ENCODE measurements at places on chromosomes 2 and 18.
A peak's percentile ranks its signal among the peaks of the same experiment; 100 is the strongest.

DNA sequence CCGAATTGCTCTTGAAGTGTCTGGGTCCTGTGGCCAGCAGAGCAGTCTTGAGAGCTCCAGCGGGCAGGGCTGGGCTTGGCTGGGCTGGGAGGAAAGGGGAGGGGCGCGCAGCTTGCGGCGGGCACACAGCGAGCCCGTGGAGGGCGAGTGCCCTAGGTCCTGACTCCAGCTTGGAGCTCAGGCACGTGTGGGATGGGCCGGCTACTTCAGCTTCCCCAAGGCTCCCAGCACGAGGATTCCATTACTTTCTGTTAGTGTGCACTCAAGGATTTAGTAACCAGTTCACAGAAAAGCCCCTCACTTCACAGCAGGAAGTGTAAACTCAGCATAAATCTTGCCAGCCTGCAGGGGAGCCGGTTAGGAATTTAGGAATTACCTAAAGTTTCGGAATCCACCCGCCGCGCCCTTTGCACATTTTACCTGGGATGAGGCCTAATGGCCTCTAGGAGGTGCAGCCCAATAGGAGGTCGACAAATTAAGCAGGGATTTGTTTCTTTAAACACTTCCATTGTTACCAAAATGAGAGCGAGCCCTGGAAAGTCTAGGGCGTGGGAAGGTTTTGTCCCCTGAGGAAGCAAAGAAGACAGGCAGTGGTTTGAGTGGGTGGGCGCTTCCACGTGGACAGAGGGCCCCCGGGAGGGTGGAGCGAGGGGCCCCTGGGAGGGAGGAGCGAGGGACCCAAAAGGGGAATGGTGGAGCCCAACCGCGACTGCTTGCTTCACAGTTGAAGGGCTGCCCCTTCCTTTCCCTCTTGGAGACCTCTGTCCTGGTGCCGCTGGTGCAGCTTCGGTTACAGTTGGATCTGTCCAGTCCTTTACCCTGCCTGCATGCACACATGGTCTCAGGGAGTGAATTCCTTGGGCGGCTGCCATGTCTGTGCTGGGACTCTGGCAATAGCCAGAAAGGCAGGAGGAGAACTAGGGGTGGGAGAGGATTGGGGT lies 93.3 kb downstream of the CTAGE1 start:
- DNase-seq = no peak

GRCh38 chr2:224027070-224027469 lies 12.0 kb downstream of the SERPINE2 start:
- DNase-seq = no peak

- no peak for DNase-seq
Observed at GRCh38 chr2:27021253-27022049, 11.3 kb upstream of the TMEM214 start.

DNA sequence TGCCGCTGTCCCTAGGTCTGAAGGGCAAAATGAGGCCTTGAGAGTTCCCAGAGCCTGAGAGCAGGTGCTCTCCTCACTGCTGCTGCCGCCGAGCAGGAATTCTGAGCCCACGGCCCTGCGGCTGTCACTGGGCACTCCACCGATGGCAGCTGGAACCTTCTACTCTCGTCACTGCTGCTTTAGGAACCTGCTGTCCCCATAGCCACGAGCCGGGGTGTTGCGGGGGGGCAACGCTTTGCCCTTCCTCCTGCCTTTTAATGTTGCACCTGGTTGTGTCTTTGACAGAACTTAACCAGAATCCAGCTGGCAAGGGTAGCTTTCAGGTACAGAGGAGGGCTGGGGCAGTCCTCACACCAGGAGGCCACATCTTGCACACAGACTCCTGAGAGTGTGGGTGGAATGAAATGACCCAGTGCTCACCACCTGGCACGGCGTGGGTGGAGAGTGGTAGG lies 32.3 kb downstream of the NCK2 start:
- no peak for DNase-seq

- no peak for DNase-seq
Observed at GRCh38 chr2:38978296-38978903, 88.7 kb downstream of the ARHGEF33 start.

DNA sequence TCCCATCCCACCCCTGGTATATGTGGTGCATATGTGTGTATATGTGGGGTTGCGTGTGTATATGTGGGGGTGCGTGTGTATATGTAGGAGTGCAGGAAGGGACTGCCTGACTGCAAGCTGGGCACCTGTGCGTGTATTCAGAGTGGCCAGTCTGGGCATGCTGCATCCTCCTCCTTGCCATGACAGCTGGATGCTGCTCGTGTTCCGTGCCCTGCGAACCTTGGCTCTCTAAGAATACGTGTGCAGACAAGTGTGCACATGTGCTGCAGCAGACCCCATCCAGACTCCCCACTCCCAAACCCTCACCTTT lies 222.1 kb downstream of the CELF4 start:
- no peak for DNase-seq

GRCh38 chr2:42372474-42373200 lies 11.6 kb upstream of the COX7A2L start:
- no peak for DNase-seq

DNA sequence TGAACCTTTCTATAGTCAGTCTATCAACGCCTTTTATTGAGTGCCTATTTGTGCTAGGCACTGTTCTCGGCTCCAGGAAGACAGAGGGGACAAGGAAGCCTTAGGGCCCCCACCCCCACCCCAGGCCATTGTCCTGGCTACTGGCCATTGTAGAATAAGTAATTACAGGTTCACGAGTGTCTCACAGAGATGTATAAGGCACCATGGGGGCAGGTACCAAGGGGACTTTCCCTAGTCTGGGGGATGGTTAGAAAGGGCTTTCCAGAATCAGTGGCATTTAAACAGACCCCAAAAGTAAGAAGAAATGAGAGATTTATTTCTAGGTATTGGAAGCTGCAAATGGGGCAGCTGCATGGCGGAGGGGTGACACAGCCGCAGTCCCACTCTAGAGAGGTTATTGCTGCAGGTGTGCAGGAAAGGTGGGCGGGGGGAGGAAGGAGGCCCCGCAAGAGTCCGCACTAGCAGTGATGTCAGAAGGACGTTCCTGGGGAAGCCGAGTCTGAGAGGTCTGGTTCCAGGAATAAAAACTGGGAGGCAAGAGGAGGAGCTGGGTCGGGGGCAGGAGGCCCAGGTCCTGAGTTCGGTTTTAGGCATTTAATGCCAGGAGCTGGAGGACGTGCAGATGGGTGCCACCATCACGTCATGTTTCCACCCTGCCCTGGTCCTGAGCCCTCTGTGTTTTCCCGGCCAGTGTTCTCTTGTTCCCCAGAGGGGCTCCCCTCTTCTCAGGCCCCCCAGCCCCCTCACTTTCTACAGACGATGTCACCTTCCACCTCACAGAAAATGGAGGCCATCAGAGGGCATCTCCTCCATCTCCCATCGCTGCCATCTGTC lies 30.5 kb downstream of the FOSL2 start:
- DNase-seq = no peak

DNA sequence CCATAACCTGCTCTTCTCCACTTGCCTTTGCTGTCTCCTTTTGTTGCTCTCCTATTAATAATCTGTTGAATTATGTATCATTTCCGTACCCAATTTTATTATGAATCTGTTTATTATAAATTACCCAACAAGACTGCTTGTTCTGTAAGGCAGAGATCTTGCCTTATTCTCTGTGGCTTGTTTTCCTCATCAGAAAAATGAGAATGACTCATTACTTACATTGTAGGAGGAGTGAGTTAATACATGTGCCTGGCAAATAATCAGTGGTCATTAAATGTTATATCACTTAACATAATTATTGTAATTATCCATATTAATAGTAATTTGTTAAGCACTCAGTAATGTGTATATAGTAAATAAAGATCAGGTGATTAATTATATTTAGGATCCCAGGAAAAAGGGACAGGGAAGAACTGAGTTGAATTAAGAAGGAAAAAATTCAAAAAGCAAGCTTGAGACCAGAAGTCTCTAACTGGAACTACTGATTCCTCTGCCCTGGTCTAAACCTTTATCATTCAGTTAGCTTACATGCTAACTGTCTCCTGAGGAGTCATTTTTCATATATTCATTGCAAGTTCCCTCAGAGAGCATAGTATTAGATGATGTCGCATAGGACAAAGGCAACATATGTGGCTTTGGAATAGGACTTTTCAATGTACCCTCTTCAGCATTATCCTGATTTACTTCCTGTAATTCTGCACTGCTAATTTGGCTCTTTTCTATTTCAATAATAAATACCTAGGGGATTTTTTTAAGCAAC lies 335.7 kb downstream of the GALNT13 start:
- DNase-seq = no peak

DNA sequence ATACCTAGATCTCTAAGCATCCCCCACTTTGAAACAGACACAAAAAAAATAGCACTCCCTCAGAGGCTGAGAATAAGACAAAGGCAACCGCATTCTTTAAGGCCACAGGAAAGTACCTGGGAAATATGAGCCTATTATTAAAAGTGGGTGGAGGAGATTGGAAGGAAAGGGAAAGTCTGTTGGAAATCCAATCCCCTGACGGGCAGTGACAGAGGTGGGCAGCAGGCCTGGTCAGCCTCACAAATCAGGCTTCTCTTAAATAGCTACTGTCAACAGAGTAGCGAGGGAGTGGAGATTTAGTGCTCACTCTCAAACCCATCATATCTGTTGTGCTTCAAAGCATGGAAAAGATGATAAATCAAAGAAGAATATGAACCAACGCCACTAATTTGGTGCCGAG lies 324.4 kb downstream of the ALK start:
- DNase-seq = no peak

GRCh38 chr18:36752929-36753865 lies 75.6 kb downstream of the TPGS2 start:
- DNase-seq = no peak

DNA sequence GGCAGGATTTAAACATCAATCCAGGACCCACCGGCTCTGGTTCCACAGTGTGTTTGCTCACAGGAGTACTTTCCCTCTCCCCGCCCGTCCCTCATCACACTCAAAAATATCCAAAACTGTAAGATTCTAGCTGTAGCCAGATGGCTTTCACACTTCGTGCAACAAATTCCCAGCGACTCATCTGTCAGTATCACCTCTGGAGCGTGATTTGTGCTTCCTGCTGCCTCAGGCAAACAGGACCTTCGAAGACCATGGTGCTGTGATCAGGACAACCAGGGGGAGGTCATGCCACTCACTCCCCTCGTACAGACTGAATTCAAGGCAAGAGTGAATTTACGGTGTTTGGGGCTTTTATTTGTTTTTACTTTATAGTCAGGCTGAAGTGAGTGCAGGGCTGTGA lies 154.5 kb upstream of the PID1 start:
- DNase-seq = no peak

DNA sequence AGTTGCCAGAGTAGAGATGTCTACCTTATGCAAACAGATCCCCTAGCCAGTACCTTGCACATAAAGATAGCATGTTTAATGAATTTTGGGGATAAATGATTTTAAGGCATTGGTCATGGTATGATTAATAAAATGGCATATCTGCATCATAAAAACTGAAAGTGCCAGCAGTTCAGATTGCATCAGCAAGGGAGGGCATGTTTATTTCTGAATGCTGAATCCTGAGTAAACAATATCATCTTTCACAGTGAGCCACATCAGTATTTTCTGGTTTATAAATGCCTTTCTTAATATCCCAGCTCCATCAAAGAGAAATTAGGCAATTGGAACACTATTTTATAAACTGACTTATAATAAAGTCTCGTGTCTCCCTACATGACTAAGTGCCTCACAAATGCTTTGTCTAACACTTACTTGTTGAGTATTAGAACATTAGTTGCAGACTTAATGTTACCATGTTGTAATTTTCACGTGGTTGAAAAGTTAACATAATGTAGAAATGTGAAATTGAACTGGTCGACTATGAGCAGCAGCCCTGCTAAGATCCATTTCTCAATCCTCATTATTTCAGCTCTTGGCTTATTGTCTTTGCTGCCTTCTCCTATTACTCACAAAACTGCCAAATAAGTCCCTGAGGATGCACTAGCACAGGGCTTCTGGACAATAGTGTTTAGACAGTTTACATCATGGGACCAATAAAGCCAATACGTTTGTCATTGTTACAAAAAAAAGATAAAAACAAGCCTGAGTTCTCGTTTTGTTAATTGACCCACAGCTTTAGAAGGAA lies 48.0 kb downstream of the LANCL1 start:
- DNase-seq = no peak

DNA sequence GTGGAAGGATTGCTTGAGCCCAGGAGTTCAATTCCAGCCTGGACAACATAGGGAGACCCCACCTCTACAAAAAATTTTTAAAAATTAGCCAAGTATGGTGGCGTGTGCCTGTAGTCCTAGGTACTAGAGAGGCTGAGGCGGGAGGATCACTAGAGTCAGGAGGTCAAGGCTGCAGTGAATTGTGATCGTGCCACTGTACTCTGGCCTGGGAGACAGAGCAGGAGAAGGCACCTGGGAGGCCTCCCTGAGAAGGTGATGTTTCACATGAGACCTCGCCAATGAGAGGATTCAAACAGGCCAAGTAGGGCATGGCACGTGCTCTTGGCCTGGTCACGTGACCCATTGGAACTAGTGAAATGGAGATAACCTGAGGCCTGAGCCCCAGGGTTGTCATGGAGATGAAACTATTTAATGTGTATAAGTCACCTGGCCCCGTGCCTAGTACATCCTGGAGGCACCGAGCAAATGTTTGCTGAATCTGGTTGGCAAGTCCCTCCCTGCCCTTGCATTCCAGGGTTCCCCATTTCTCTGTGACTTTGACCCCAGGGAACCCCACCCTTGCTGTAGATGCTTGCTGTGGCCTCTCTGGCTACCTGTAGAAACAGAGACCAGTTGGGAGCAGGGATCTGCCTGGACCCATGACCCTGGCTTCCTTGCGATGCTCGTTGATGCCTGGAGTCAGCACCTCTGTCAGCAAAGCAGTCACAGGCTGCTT lies 26.1 kb upstream of the ROCK2 start:
- DNase-seq = no peak

GRCh38 chr2:28436525-28437051 lies 43.9 kb downstream of the FOSL2 start:
- DNase-seq = no peak

GRCh38 chr18:32930695-32931301 lies 158.0 kb upstream of the KLHL14 start:
- peak; percentile 63 for DNase-seq

DNA sequence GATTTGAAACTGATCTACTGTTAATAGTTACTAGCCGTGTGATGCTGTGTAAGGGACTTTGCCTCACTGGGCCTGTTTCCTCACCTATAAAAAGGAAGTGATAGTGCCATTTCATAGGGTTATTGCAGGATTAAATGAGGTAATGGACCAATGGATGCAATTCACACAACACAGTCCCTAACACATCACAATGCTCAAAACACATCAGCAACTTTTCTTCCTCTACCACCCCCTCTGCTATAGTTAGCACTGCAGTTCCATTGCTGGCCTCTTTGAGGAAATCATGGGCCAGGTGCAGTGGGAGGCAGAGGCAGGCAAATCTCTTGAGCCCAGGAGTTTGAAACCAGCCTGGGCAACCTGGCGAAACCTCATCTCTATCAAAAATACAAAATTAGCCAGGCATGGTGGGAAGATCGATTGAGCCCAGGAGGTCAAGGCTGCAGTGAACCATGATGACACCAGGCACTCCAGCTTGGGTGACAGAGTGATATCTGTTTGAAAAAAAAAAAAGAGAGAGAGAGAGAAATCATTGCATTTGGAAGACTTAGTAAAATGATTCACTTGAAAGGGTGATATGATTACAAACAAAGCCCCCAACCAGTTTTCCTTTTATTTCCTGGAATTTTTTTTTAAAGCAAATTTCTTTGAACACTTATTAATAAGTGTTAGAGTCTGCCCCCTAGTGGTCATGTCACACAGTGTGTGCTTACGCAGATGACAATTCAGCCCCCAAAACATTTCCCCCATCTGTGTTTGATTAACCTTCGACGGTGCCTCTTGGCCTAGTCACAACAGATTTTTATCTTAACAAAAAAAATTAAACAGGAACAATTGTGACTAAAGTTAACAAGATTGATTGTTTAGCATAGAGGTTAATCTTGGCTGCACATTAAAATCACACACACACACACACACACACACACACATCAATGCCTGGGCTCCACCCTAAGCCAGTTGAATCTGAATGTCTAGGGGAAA lies 88.6 kb upstream of the BCL11A start:
- DNase-seq = peak; percentile 46
